Stimulated activated CD8-positive, alpha-beta memory T cell treated with anti-CD3 and anti-CD28 coated beads, Interleukin-7, amount 100 ng/mL, for 24 hours (primary cell): ENCODE measurements at places on chromosomes 3 and 15.

- DNase-seq, result no peak
Observed at GRCh38 chr15:27696530-27696929, 402.6 kb downstream of the OCA2 start.

GRCh38 chr3:66047311-66048050, 8.8 kb upstream of the MAGI1 start:
- no peak for DNase-seq

DNA sequence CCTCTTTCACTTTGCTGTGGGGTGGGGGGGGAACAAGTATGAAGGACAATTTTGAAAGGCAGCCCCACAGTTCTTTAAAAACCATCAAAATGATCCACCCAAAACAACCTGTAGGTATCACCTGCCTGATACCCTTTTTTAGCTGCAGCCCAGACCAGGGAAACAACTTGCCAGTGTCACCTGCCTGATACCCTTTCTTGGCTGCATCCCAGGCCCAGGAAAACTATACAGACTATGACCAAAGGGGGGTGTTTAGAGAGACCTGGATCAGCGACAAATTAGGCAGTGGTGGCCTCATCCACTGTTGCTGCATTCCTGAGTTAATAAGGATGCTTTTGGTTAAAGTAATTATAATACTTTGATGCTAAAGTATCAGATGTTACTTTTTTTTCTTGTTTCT, 122.0 kb downstream of the VPS13C start:
- no peak for DNase-seq

DNA sequence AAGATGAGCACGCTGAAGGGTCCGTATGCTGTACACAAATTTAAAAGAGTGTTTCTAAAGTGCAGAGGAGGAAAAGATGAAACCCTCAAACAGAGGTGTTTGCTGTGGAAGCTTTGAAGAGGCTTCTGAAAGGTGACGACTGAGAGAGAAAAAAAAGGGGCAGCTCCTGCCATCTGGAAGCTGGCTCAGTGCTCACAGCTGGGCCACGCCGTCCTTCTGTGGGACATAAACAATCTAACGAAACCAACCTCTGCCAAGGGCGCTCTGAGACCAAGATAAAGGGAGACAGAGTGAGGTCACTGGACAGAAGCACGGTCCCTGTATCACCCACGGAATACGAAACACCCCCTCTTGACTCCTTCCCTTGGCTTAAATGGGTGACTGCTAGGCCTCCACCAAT, 96.3 kb upstream of the SLC6A6 start:
- DNase-seq, result no peak

GRCh38 chr15:88913017-88913849, at the start of gene MFGE8:
MFGE8 (minus strand) TSS chr15:88913379; CDS start chr15:88913319, 60 bp downstream.
- peak; percentile 37 for DNase-seq

DNA sequence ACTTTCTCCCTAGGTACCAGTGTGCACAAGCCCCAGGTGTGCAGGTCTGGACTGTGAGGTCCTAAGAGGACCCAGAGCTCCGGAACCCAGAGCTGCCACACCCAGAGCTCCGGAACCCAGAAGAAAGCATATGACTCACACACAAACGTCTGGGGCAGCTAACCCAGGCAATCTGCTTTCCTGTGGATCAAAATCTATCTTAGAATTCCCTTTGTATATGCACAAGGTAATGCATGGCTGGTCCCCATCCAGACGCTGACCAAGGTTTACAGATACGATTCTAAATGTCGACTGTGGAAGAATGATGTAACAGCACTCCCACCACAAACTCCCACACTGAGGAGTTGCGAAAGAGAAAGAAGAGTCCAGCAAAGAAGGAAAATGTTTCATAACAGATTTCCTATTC, 15.7 kb downstream of the KCNMB2 start:
- no peak for DNase-seq

DNA sequence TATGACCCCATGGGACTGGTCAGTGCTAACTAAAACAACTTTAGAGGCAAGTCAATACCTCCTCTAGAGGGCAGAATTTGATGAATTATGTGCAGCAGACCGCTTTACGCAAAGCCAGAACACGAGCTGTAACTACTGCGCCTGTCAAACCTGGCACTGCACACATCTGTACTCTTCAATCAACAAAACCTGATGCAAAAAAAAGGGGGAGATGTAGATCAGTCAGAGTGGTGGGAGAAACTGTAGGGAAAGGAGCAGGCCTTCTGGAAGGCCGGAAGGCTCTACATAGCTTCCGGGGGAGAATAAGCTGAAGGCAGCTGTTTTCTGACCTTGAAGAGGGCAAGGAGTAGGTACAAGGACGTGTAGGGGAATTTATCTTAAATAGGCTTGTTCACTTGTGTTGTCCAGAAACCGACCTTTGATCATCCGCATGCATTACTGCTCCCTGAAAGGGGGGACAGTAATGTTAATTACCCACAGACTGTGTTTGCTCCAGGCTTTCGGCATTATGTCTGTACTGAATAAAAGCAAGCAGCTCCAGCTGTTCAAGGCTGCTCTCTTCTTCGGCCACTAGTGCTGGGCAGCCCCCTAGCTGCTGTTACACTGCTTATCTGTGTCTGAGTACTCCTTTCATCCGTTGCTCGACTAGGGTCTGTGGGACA, 41.0 kb downstream of the GPR160 start:
- no peak for DNase-seq

DNA sequence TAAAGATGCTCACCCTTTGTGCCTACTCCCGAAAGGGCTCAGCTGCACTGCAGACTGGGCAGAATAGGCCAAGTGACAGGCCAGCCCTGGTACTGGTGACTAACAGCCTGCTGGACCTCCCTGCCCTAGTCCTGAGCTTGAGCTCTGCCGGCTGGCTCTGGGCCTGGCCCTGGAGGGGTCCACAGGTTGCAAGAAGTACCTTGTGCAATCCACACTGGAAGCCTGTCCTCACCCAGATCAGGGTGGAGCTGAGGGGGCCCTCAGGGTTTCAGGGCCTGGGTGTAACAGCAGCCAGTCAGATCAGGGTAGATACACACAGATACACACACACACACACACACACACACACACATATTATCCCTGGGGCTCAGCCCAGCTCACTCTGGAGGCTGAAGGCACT, 27.3 kb upstream of the PLA2G4D start:
- no peak for DNase-seq

- DNase-seq, result no peak
Observed at GRCh38 chr3:178084938-178085816, 451.1 kb upstream of the KCNMB2 start.

GRCh38 chr3:88725440-88726165, 381.8 kb upstream of the EPHA3 start:
- DNase-seq, result no peak

DNA sequence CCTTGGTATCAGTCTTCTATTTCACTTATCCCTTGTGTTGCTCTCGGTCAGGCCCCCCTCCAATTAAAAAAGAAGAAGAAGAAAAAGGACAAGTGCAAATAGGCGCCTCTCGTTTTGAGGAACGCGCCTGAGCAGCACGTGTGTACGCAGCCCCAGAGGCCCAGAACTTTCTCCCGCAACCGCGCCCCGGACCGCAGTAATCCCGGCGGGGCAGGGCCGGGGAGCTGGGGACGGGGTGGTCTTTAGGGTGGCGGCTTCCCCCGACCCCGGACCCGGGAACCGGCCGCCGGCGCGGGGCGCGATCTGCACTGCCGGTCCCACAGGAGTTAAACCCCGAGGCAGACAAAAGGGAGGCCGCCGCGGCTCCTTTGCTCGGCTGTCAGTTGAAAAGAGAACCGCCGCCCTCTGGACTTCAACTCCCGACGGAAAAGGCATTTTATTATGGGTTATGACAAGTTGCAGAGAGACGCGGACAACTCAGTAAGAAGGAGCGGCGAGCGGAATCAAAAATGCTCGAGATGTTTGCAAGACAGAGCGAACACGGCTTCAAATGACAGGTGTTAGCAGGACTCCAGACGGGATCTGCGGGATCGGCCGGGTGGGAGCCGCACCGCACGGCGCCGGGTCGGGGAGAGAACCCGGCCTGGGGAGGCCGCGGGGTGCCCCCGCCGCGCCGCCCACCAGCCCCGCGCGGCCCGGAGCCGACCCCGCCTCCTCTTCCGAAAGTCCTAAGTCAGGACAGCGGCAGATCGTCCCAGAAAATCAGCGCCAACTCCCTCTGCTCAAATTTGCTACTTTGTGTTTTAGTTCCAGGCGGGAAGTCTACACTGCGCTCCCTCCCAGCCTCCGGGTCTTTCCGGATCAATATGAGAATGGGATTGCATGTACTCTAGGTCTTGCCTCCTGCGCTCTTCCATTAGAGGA, 79.0 kb downstream of the NR2F2 start:
- DNase-seq, result no peak

GRCh38 chr15:85463276-85463892, 83.0 kb downstream of the AKAP13 start:
- no peak for DNase-seq

DNA sequence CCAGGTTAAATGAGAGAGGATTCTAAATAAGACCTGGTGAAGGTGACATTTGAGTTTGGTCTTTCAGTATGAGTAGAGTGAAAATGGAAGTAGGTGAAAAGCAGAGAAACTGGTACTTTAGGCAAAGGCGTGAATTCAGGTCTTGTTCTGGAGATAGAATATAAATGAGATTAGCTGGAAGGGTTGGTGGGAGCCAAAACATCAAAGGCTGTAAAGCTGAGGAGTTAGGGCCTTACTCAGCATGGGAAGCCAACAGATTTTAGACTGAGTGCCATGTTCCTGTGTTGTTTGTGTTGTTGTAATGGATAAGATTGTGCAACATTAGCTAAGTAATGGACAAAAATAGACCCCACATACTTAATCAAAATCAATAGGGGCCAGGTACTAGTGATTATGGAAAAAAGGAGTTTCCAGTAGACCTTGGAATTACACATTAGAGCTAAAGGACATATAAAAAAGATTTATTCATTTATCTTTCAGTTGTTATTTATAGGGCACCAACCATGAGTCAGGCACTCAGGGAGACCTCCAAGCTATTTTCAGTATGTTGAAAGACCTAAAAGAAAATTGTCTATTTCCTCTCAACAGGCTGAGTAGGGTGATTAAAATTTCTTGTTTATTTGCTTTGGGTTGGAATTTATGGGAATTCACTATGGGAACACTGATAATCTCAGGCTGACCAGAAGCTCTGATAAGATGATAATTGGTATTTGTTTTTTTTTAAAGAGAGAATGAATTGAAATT, 20.8 kb downstream of the ARL14 start:
- no peak for DNase-seq

DNA sequence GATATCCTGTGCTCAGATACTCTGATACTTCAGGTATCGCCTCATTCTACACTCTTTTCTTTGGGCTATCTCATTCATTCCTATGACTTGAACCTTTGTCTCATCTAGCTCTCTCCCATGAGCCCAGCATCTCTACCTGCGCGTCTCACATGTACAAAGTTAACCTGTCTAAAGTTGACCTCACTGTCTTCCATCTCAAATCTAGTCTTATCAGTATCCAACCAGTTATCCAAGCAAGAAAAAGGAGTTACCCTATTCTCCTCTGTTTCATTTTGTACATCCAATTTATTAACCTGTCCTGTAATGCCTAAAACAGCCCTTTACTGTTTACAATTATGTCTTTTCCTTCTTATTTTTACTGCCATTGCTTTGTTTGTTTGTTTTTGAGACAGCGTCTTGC, 134.2 kb downstream of the GREM1 start:
- DNase-seq, result no peak

- DNase-seq, result no peak
Observed at GRCh38 chr3:187967993-187968392, 186.0 kb upstream of the LPP start.

DNA sequence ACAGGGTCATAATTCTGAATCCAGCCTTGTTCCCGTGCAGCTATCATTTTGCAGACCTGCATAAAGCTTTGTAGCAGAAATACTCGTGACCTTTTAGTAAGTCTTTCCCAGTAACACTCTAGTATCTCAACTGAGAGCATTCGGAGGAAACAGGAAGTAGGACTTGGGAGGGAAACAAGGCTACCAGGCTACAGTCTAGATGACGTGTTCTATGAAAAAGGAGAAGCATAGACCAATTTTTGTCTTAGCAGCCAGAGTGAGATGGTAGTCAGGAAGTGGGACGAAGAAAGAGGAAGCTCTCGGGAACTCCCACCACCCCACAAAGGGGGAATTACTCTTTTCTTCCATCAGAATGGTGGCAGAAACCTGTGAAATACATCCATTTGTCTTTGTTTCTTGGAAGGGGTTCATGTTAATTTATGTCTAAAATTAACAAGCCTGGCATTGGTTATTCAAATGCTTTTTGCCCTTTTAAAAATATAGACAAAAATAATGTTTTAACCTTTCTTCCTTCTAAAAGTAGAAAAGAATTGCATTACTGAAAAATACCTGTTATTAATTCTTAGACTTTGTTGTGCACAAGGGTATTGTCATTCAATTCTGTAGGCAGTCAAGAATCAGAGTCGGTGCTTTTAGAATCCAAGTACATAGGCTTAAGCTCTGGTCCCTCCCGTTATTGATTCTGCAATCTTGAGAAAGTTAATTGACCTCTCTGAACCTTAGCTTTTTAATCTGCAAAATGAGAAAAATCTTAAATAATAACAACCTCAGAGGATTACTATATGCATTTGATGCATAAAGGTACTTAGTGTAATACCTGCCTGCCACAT, 1.6 kb upstream of the SUCNR1 start:
- no peak for DNase-seq

GRCh38 chr3:157387708-157388435, 48.8 kb upstream of the PTX3 start:
- no peak for DNase-seq

DNA sequence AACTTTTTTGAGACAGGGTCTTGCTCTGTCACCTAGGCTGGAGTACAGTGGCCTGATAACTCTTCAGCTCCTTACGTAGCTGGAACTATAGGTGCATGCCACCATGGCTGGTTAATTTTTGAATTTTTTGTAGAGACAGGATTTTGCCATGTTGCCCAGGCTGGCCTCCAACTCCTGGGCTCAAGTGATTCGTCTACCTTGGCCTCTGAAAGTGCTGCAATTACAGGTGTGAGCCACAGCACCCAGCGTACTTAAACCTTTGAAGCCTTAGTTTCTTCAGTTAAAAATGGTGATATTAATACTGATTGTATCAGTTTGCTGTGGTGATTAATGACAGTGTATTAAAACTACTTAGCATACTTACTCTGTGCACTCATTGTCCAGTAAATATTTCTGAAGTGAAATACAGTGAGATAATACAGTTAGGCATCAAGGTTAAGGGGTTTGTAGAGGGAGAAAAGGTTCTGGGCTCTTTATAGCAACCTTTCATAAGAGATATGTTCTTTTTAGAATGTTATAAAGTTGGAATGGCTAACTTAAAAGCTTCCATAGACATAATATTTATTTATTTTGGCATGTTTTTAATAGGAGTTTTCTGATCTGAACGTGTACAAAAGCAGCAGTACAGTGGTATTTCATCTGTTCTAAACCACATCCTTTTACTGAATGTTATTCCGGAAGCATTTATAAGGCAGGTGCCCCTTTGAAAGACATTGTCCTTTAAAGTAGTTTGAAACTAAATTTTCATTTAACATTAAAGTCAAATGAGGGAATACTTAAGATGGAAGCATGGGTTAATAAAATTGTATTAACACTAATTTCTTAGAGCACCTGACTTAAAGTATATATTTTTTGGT, 23.6 kb downstream of the NCK1 start:
- DNase-seq, result no peak

DNA sequence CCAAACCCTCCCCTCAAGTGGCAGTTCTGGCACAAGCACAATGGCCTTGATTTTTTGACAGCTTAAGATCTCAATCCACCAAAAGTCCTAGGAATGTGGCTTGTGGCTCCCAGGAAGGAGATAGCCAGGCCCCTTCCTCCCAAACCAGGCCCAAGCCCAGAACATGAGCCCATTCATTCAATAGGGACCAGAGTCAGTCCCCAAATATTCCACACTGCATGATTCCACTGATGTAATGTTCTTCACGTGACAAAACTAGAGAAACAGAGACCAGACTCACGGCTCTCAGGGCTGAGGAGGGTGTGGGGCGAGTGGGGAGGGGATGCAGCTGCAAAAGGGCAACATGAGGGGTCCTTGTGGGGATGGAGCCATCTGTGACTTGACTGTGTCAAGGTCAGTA, 25.5 kb downstream of the ABTB1 start:
- DNase-seq, result no peak
